ENCODE measurements at places on chromosomes 12 and 14.

- DNase-seq, result no peak
These were observed 73.2 kb downstream of the HSD17B6 start for GRCh38 chr12:56836317-56836716.

GRCh38 chr14:20613094-20614037, 22.2 kb upstream of the RNASE12 start:
- peak; percentile 99 for DNase-seq

- no peak for DNase-seq
These were observed 91.9 kb upstream of the OVCH1 start for GRCh38 chr12:29589286-29589820.

DNA sequence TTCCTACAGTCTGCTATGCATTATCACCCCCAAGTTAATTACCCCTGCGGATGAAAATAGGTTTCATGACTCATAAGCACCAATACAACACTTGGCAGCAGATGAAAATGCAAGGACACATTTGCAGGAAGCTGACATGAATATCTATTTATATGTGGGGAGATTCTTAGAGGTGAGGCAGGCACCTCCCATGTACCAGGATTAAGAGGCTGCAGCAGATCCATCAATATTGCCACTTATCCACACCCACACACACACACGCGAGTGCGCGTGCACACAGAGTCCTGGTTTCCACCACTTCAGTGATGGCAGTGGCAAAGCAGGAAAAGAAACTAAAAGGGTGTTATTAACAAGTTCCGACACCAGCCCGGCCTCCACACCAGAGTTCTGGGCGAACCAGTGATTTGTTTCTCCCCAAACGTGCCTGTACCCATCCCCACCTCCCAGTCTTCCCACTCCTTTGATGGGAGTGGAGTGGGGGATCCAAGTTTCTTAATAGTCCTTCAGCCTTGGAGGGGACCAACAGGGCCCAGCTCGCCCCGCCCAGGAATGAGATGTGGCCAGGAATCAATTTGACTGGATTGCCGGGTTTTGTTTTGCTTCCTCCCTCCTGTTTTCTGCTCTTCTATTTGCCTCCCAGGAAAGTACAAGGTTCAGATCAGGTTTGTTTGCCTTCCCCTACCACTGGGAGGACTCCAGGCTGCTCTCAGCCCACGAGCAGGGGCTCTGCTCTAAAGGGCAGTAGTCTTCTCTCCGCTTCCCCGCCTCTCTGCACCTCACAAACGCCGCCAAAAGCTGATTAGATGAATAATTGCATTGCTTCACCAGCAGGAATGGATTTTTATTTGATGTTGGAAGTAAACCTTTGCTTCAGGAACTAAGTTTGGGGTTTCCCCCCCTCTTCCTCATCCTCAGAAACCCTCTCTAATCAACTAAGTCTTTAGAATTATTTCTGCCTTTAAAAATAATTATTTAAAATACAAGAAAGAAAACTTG, 5.2 kb downstream of the IRF2BPL start:
- no peak for DNase-seq

DNA sequence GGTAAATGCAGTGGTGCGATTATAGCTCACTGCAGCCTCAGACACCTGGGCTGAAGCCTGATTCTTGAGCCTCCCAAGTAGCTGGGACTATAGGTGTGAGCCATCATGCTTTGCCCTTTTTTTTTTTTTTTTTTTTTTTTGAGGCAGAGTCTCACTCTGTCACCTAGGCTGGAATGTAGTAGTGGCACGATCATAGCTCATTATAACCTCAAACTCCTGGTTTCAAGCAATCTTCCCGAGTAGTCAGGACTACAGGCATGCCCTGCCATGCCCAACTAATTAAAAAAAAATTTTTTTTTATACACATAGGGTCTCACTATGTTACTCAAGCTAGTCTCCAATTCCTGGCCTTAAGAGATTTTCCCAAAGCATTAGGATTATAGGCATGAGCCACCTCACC, 6.9 kb downstream of the ATP2A2 start:
- no peak for DNase-seq

GRCh38 chr14:30179381-30180130, 251.9 kb upstream of the PRKD1 start:
- DNase-seq, result no peak

GRCh38 chr14:102394717-102395375, 32.1 kb downstream of the TECPR2 start:
- no peak for DNase-seq

- DNase-seq, result no peak
These were observed 67.2 kb downstream of the SCARB1 start for GRCh38 chr12:124796303-124796960.

GRCh38 chr12:22971247-22971646, 346.3 kb downstream of the ETNK1 start:
- no peak for DNase-seq
